ENCODE measurements at places on chromosomes 6 and 20.

DNA sequence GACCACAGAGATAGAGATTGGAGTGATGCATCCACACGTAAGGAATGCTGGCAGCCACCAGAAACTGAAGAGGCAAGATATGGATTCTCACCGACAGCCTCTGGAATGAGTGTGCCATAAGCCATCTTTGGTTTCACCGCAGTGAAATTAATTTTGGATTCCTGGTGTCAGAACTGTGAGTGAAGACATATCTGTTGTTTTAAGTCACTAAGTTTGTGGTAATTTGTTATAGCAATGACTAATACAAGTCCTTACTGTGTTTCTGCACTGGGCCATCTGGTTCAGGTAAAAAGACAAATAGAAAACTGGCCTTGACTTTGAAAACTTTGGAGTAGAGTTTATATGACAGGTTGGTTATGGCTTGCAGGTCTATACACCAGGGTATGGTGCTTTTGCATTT, 261.9 kb downstream of the PHF3 start:
- no peak for DNase-seq

- DNase-seq: no peak
Measured at GRCh38 chr20:34546751-34547181, 11.8 kb upstream of the MAP1LC3A start.

- no peak for DNase-seq
Measured at GRCh38 chr20:5136096-5136495, 9.3 kb downstream of the CDS2 start.

DNA sequence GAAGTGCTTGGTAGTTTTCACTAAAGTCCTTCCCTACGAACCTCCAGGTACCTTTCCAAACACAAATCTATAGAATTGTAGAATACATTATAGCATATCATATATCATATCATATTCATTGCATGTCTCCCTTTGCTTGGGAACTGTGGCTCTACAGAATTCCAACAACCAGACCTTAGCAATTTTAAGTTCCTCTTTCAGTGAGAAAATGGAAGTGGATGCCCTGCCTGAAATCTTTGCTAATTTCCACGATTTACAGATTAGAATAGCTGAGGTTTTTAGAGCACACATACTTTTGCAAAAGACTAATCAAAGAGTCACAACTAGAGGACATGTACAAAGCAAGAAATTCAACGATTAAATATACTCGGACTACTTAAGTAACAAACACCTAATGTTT, 78.6 kb downstream of the TNFRSF21 start:
- no peak for DNase-seq

DNA sequence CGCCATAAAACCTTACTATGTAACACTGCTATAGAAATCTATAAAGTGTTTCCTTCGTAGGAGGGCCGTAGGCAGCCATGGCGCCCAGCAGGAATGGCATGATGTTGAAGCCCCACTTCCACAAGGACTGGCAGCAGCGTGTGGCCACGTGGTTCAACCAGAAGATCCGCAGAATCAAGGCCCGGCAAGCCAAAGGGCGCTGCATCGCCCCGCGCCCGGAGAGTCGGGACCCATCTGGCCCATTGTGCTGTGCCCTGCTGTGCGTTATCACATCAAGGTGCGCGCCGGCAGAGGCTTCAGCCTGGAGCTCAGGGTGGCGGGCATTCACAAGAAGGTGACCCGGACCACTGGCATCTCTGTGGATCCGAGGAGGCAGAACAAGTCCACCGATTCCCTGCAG, 62.4 kb downstream of the TRIM27 start:
- DNase-seq: no peak

DNA sequence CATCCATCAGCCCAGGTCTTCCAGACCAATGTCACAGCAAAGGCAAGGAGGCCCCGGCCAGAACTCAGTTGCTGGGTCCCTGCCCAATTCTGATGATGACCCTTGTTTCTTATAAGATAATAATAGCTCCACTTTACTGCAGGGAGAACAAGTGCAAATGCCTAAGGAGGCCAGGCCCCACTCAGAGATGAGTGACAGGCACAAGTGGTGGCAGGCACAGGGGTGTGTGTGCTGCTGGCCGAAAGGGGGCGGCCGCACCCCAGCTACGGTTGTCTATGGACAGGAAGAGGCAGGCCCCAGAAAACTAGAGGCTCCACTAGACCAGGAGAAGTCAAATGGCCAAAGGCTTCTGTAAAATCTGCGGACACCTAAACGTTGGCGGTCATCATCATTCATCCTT, 28.6 kb downstream of the GNAS-AS1 start:
- no peak for DNase-seq

- no peak for DNase-seq
Measured at GRCh38 chr6:39466631-39467030, 144.1 kb upstream of the KCNK16 start.

GRCh38 chr6:166736634-166737033, 109.6 kb upstream of the RPS6KA2 start:
- no peak for DNase-seq

GRCh38 chr6:129621252-129621651, 88.7 kb downstream of the ARHGAP18 start:
- peak; percentile 31 for DNase-seq

DNA sequence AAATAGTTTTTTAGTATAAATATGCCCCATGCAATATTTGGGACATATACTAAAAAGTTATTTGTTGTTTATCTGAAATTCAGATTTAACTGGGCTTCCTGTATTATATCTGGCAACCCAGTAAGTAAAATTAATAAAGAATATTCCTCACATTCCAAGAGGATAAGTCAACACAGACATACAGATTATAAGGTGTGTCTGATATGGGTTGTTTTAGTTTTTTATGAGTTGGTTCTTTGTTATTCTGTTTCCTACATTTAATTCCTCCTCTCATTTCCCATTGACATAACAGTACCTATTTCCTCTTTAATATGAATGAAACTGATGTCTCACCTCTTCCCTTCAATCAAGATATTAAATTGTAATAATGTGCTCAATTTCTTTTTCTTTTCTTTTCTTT, 1.7 kb upstream of the PLA2G7 start:
- DNase-seq: no peak
